ENCODE measurements at places on chromosomes 11 and 22.

DNA sequence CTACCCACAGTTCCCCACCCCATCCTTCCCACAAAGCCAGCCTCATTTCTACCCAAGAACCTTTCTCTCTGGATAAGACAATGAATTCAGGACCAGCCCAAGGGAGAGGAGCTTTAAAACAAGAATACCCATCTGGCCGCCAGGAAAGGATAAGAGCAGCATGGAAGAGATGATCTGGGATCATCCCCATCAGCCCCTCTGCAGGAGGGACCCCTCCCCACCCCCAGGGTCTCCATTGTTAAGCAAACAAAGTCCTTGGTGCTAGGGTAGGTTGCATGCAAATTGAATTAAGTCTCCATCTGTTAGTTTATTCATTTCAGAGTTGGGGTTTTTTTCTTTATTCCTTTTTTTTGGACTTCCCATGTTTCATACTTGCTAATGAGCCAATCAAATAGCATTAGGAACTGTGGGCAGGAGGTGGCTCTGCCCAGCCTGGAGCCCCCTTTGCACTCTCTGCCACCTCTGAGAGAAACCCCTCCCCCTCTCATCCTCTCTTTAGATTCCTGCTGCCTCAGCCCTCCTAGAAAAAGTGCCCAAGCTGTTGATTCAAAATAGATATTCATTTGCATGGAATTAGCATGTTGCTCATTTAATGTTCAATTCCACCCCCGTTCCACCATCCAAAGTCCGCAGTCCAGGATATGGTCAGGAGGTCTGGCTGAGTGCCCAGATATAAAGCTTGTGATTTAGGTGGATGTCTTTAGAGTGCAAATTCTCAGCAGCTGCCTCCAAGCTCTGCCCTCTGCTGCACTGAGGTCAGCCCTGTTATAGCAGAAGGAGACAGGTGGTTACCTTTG is 138.5 kb upstream of the NCAM1 start:
- DNase-seq: no peak

DNA sequence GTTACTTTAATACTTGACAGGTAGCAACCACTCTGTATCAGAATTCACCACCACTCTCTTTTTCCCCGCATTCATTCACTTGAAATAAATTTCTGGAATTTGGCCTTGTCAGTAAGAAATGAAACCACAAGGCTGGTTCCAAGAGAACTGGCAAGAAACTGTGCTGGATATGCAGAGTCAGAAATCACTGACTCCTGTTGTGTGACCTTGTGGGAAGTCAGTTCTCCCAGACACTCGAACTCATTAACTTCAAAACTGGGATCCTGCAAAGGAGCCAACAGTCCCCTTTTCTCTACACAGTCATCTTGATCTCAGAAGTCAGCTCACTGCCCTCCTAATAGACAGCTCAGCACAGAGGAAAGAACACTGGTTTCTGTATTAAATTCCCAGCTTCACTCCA is 142.7 kb downstream of the LRRC4C start:
- peak; percentile 39 for DNase-seq

- no peak for DNase-seq
These were observed 804 bp downstream of the KCNK4 start for GRCh38 chr11:64291752-64292459.

- no peak for DNase-seq
These were observed 266.3 kb downstream of the BRD1 start for GRCh38 chr22:49561338-49561737.

GRCh38 chr11:70871881-70872280 is 380.5 kb downstream of the SHANK2 start:
- DNase-seq: peak; percentile 26

GRCh38 chr11:94657629-94658028 is 90.5 kb downstream of the PIWIL4 start:
- no peak for DNase-seq

GRCh38 chr22:19169947-19170318 is 8.6 kb downstream of the SLC25A1 start:
- no peak for DNase-seq

- DNase-seq: no peak
These were observed 27.6 kb upstream of the TOLLIP start for GRCh38 chr11:1336836-1337646.

GRCh38 chr22:39359659-39360195 is 9.9 kb downstream of the SYNGR1 start:
- DNase-seq: no peak

DNA sequence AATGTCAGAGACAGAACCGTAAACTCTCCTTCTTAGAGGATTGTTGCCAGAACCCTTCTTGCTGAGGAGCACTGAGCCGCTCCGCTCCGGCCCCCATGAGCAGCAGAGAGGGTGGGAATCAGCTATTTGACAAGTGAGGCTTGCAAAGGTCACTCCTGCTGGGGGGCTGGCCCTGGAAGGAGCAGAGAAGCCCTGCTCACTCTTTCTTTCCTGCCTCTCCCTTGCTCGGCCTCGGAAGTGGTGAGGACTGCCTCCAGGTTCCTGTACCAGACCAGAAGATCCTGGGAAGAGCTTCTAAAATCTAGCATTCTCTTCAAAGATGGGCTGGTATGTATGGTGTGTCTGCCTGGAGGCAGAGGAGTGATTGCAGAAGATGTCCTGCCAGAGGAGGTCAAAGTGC is 168.6 kb upstream of the NECTIN1 start:
- DNase-seq: no peak

DNA sequence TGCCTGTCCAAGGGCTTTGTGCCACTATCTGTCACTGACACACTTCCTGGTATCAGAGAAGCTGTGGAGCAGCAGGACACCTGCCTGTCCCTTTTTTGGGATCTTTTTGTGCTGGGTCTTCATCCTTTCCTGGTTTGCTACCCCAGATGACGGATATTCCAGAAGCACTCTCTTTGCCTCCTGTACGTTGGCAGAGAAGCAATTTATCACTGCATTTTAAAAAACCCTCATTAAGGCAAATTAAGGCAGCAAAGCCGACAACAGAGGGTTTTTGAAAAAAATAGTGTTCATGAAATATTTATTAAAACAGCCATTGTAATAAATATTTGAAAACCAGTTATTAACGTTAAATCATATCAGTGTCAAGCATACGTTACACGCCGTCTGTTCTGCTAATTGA is 209.6 kb upstream of the NTM start:
- DNase-seq: no peak

DNA sequence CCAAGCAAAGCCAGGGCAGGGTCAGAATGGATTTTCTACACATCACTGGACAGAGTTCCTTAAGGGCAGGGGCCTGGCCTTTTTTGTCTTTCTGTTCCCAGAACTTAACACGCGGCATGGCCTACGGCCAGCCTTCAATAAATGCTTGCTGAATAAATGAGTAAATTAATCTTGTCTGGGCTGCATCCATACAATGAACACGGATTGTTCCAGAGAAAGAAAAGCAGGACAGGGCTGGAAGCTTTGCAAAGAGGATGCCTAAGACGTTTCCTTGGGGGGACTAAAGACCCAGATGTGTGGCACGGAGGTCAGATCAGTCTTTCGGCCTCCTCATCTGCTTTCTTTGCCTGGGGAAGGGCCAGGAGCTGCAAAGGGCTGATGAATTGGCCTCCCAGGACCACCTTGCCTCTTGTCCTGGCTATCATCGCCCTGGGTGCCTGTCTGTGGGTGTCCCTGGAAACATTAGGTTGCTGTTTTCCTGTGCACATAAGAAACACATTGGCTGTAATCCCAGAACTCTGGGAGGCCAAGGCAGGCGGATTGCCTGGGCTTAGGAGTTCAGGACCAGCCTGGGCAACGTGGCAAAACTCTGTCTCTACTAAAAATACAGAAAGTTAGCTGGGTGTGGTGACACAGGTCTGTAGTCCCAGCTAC is 20.8 kb upstream of the RFPL3 start:
- DNase-seq: no peak

GRCh38 chr11:44213148-44213547 is 96.8 kb downstream of the ALX4 start:
- no peak for DNase-seq

GRCh38 chr22:40156001-40156516 is 21.7 kb upstream of the TNRC6B start:
- peak; percentile 45 for DNase-seq
